Activated CD8-positive, alpha-beta T cell treated with anti-CD3 and anti-CD28 coated beads for 36 hours (primary cell): ENCODE measurements at places on chromosomes 4 and X.

GRCh38 chr4:75745161-75745560 lies 20.8 kb downstream of the USO1 start:
- no peak for DNase-seq

GRCh38 chrX:22246620-22247019 lies 26.1 kb upstream of the CBLL2 start:
- DNase-seq: no peak

DNA sequence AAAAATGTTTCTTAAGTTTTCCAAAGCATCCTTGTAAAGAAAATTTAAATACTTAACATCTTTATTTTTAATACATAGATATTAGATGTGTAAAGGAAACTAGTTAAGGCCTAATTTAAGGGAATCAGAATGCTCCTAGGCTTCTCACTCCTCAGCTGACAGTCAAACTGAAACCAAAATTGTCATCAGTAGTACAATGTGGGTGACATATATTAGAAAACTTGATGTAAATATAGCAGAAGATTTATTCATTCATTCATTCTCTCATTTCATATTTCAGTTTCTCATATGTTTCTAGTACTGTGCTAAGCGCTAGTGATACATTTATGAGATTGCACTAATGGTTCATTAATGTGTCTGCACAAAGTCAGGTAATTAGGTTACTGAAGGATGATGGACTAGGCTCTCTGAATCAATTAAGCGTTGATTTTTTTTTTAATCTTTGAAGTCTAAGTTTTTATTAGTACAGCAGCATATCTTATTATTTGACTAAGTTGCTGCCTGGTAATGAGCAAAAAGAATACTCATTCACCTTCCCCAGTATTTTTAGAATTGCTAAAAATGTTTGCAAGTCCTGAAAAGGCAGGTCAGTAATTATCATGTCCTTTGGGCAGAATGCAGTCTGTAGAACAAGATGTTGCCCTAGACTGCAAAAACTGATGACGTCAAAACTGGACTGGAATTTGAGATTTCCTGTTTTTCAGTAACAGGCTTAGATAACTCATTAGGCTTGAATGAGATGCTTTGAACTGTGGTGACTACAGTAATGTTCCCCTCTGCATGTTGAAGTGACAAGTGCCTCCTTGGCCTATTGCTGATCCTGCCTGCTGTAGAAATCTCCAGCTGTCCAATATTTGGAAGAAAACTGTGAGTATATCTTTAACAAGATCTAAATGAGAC lies 128.7 kb downstream of the ARHGAP24 start:
- DNase-seq: no peak

- no peak for DNase-seq
These were observed 9.9 kb downstream of the NSG1 start for GRCh38 chr4:4396628-4397440.

DNA sequence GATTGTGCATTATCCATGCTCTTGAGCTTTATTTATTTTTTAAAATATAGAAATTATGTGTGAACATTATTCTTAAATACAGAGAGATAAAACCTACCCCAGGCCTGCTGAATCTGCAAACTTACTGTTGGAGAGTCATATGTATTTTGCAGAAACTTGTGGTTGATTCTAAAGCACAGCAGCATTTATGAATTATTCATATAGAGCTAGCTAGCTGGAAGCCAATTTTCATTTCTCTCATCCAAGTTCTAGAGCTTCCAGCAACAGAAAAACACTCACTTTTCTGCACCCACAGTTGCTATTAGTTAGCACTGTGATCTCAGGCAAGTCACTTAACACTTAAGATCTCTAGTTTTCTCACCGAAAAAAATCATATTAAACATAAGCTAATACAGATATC lies 479.5 kb upstream of the FAM47C start:
- no peak for DNase-seq

- peak; percentile 35 for DNase-seq
These were observed 9.4 kb upstream of the CDS1 start for GRCh38 chr4:84573385-84574068.

DNA sequence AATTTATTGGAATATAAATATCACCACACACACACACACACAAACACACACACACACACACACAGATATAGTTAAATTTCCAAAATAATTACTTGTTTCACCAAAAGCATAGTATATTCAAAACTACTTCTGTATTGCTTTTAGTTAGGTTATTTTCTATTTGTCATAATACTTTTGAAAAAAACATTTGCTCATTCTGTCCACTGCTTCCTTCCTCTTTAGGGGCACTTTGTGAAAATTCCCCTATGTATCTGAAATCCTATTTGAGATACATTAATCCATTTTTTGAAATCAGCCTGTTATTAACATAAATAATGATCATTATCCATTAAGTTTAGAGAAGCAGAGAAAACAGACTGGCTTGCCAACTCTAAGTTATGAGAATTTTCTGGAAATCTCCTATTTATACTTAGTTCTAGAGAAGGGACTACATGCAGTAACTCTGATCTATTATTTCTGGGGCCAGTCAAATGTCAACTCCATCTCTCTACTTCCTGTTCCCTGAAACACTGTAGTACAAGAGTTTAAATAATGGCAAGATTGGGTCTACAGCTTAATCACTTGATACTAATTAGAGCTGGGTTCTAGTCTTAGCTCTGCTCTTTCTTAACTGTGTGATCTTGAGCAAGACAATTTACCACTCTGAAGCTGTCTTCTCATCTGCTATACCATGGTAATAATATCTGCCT lies 54.4 kb upstream of the GPR174 start:
- no peak for DNase-seq

DNA sequence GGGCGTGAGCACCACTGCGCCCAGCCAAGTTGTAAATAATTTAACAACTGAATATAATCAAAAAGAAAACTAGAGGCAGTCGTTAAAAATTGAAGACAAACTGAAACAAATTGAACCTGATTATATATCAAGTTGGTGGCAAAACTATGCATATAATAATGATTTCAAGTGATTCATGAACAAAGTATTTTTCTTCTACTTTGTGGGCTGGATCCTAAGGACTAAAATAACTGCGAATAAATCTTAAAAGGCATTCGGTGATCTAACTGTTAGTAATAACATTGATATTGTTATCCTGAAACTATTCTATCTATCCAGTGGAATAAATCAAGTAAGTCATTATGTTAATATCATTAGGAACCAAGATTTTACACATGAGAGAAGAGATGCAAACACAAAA lies 21.2 kb upstream of the USP9X start:
- no peak for DNase-seq

DNA sequence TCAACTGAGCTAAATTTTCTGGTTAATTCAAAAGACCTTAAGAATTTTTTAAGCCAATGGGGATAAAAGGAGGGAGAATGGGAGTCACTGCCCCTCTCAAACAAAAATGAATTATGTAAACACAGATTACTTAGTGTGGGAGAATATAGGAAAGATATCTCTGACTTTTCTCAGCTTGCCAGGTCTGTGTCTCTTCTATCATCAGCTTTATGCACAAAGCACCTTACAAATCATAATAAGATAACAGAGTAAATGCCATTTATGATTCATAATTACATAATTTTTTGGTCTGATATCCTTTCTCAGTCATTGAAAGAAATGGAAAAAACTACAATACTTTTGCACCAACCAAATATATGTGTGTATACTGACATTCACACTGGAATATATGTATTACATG lies 604.6 kb upstream of the FAM241A start:
- DNase-seq: no peak

- DNase-seq: no peak
These were observed 675.6 kb upstream of the FTHL17 start for GRCh38 chrX:31747411-31747810.

DNA sequence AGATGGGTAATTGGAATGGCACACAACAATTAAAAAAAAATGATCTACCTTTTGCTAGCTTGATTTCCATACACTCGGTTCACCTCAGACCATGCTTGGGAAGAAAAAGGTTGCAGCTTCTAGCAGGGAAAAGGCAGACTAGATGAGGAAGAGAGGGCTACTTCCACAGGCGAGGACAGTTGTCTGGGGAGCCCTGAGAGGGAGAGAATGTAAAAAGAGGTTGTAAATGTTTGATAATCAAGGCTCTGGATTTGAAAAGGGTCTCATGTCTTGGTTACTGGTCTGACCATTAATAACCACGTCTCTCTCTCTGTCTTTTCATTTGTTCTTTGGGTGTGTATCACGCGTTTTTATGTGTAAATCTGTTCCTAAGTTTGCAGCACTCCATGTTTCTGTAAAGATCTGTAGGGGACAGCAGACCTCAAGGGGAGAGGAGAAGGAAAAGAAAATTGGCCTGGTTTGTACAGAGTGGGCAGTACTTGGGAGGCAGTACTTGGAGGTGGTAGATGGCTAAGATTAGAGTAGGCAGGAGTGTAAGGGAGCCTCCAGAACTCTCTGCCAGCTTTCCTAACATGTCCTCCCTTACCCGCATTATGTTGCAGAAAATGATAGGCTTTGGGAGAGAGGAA lies 750 bp downstream of the ARMCX5 start:
- DNase-seq: no peak

- no peak for DNase-seq
These were observed 175.4 kb upstream of the MBNL3 start for GRCh38 chrX:132664273-132664672.

- DNase-seq: no peak
These were observed 25.6 kb upstream of the PLS3 start for GRCh38 chrX:115535421-115535820.

GRCh38 chr4:7383266-7383665 lies 51.5 kb downstream of the PSAPL1 start:
- no peak for DNase-seq

DNA sequence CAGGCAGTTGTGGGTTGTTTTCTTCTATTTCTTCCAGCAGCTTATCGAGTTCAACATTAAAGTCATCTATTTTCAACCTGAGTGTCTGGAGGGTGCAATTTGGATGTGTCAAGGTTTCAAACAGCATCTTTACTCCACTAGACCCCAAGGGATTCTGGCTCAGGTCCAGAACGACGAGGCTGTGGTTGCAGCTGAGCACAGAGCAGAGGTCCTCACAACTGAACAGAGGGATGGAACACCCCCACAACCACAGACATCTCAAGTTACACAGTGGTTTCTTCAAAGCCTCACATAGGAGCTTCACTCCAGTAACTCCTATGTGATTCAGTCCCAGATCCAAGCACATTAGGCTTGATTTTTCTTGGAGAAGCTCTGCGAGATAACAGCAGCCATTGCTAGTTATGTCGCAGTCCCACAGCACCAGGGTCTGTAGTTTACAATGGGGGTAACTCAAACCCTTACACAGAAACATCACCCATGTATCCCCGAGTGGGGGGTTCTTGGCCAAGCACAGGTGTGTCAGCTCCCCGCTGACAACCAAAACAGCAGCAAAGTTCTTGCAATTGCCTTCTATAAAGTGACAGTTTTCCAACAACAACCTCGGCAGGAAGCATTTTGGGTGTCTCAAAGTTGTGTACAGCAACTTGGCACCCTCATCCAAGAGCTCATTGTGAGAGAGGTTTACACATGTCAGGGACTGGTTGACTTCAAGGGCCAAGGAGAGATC lies 2.8 kb downstream of the NLRP2B start:
- no peak for DNase-seq

GRCh38 chr4:113673450-113673849 lies 88.1 kb downstream of the CAMK2D start:
- DNase-seq: peak; percentile 77

DNA sequence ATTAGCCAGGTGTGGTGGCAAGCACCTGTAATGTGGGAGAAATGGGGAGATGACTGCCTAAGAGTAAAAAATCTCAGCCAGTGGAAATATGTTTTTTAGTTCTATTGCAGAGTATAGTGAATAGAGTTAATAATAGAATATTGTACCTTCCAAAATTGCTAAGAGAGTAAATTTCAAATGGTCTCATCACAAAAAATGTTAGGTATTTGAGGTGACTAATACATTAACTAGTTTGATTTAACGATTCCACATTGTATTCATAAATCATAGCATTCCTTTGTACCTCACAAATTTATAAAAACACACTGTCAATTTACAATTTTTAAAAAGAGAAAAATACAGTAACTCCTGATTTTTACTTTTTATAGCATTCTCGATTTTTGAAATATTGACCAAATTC lies 681.5 kb upstream of the EPHA5 start:
- DNase-seq: no peak
